SHP77 (cell line): ENCODE measurements at places on chromosomes 12 and 14.
A peak's percentile ranks its signal among the peaks of the same experiment; 100 is the strongest.

GRCh38 chr12:3055026-3055703 lies 22.0 kb upstream of the TSPAN9 start:
- DNase-seq, result no peak

GRCh38 chr12:110844551-110845338 lies 2.0 kb upstream of the CCDC63 start:
- no peak for DNase-seq

GRCh38 chr12:65673732-65674131 lies 150.6 kb upstream of the HMGA2 start:
- DNase-seq, result no peak

GRCh38 chr14:77302926-77303325 lies 17.8 kb downstream of the POMT2 start:
- no peak for DNase-seq

DNA sequence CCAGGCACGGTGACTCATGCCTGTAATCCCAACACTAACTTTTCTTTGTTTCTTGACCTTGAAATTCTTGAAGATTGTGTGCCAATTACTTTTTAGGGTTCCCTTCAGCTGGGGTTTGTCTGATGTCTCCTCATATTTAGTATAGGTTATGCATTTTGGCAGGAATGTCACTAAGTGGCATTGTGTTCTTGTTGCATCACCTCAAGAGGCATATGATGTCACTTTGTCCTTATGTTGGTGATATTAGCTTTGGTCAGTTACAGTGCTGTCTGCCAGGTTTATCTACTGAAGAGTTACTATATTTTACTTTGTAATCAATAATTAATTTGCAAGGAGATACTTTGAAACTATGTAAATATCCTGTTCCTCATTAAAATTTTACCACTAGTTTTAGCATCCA lies 61.0 kb upstream of the BTG1 start:
- no peak for DNase-seq

- peak; percentile 22 for DNase-seq
These were observed 15.5 kb downstream of the EMP1 start for GRCh38 chr12:13211859-13212664.

- DNase-seq, result no peak
These were observed 43.9 kb upstream of the TRAF3 start for GRCh38 chr14:102733326-102733725.

DNA sequence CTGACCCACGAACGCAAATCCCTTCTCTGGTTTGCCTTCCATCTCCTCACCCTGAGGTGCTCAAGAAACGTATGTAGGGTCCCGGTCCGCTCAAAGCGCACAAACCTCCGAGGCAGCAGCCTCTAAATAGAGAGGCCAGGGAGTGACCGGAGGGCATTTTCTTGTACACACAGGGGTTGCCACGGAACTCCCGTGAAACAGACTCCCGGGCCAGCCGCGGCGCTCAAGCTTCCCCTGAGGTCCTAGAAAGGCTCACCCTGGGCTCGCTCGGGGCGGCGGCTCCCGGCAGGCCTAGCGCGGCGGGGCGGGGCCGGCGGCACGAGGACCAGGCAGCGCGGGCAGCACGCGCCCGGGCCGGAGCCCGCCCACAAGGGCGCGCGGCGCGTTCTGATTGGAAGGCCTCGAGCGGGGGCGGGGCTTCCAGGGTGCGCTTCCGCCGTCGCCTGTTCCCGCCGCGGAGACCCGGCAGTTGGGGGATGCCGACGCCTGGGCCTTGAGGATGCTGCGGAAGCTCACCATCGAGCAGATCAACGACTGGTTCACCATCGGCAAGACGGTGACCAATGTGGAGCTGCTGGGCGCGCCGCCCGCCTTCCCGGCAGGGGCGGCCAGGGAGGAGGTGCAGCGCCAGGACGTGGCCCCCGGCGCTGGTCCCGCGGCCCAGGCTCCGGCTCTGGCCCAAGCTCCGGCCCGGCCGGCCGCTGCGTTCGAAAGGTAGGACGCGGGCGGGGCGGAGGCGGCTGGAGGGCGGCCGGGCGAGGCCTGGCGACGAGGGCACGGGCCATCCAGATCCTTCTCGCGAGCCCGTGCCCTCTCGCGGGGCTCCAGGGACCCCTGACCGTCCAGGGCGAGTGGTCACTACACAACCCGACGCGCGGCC lies at the start of gene TDRD9:
TDRD9 (plus strand) TSS at position 446 of the 880 bp plus-strand sequence; CDS start at position 500, 54 bp downstream.
- DNase-seq, result no peak

GRCh38 chr12:94079566-94080340 lies 68.6 kb upstream of the PLXNC1 start:
- DNase-seq, result no peak

- DNase-seq, result no peak
These were observed 1.3 kb upstream of the NUDT14 start for GRCh38 chr14:105182296-105183020.

DNA sequence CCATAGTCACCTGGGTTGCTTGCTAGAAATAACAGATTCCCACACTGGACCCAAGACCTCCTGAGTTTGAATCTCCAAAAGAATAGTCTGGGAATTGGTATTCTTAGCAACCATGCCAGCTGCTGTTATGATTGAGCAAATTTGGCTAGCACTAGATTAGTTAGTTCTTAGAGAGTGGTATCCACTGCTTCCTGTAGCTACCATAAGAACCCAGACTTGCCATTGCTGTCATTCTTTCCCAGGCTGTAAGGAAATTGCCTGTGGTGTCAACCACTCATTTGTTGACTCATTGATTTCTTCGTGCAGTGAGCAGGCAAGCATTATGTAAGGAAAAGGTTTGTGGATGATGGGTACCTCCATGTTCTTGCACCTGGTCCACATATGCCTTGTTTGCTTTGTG lies 201.8 kb upstream of the RGS6 start:
- DNase-seq, result no peak

GRCh38 chr14:34355584-34356263 lies 106.3 kb downstream of the SPTSSA start:
- DNase-seq, result no peak

DNA sequence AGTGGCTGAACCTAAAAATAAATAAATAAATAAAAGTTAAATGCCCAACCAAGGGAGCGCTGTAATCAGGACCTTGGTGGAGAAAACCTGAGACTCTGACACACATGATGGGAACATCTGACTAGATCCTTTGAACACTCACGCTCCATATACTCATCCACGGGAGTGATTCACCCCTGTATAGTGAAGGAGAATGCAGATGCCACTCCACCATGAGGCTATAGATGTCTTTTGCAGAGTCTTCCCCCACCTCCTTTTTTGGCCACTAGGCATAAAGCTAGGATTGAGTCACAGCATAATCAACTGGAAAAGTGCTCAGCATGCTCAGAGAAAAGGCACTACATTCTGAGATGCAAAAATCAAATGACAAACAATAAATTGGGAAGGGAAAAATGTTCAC lies 19.0 kb downstream of the ADAM20 start:
- no peak for DNase-seq

DNA sequence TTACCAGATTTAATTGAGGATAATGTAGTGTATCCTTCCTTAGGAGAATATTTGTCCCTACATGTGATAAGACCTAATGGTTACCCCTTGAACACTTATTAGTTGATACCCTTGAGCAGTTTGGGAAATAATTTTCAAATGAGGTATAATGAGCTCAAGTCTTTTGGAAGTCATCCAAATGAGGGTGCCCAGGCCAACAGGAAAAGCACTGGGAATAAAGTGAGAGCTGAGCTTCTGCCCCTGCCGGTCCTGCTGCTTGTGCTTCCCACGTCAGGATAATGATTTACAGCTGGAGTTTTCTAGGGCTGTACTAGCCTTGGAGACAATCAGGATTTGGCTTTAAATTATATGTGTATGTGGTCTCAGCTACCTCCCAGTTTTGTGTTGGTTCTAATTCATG lies 178.8 kb upstream of the FRMD6 start:
- DNase-seq, result no peak

DNA sequence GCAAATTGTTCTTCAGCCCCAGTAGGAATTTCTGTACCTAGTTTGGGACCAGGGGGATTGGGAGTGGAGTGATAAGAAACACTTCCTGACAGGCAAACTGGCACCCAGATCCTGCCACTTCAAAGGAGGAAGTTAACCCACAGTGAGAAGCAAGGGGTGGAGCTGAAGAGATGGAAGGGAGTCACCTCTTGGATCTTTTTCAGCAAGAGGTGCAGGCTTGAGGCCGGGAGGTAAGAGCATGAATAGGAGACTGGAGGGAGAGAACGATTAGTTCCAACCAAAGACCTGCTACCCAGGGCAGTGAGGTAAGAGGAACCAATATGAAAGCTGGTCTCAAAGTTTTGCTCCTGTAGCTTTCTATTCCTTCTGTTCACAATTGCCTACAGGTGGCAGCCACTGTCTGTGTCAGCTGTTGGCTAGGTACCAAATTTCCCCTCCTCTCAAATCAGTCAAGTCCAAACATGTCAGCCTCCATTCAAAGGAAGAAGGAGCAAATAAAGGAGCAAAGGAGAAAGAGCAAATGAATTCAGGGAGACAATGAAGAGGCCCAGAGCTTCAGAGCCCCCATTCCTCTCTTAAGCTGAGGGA lies 14.9 kb upstream of the TAC3 start:
- peak; percentile 30 for DNase-seq

- no peak for DNase-seq
These were observed 49.2 kb upstream of the DUSP6 start for GRCh38 chr12:89401433-89402058.

- DNase-seq, result no peak
These were observed 67.3 kb upstream of the KCNH3 start for GRCh38 chr12:49471557-49471956.

DNA sequence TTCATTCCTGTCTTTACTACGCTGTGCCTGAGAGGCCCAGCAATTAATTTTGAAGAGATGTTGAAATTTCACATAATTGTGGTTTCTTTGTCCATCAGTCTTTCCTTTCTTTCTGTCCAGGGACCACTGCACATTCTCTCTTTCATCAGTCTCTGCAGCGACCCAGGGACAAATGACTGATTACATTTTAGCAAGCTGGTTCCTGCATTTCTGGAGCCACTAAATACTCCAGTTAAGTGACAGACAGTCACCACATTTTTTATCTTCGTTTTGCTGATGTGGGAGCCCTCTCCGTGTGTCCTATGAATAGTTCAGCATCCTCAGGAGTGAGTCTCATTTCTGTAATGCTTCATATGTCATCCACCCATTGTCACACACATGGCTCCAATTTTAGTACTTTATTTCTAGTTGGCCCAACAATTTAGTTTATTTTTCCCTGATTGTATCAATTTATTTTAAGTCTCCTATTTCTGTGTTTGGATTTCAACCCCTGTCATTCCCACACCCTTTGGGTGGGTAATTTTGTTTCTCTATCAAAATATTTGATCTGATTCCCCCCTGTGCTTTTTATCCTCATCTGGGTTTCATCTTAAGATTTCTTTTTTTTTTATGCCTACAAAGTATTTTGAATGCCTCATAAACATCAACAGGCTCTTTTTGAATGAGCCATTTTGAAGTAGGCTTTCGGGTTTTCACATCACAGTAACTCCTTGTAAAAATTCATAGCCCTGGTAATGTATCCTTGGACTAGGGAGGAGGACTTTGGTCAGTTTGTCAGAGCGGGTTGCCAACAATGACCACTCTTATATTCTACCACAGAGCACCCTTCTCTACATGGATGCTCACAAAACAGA lies 1196.5 kb downstream of the GALC start:
- no peak for DNase-seq

GRCh38 chr14:103257211-103257962 lies 76.7 kb upstream of the EIF5 start:
- no peak for DNase-seq

GRCh38 chr14:77657280-77657679 lies 40.8 kb upstream of the SPTLC2 start:
- no peak for DNase-seq
